Myometrial cell (primary cell): ENCODE measurements at places on chromosomes 2 and 18. TPM values are rescaled to one million over a fixed set of nuclear protein-coding genes. Genes with fewer than 3 reads are reported as not detected.

The GKN1 gene
- not detected in 2 replicates for total RNA-seq

The KIF5C gene
- 0.18 and 0.29 TPM in 2 replicates for total RNA-seq

The REG3G gene
- total RNA-seq, result not detected in 2 replicates

The CENPA gene
- 14.5 and 16.1 TPM in 2 replicates for total RNA-seq

The PROKR1 gene
- not detected in 2 replicates for total RNA-seq

The UGT1A5 gene
- total RNA-seq, result not detected in 2 replicates

The PELI1 gene
- total RNA-seq, result 1.4 and 4.6 TPM in 2 replicates

The PPIL3 gene
- total RNA-seq, result 43.8 and 57.2 TPM in 2 replicates

The CFC1 gene
- not detected in 2 replicates for total RNA-seq

The ABCB11 gene
- not detected in 2 replicates for total RNA-seq

The CYP27A1 gene
- total RNA-seq, result 19.3 and 20.4 TPM in 2 replicates

The NEB gene
- not detected in 2 replicates for total RNA-seq

The POTEJ gene
- total RNA-seq, result not detected in 2 replicates

The CYS1 gene
- total RNA-seq, result 1.2 TPM in 1 of 2 replicates, not detected in the other

The PAIP2B gene
- 0.71 and 0.86 TPM in 2 replicates for total RNA-seq

The ATOH8 gene
- total RNA-seq, result 1.2 and 7.4 TPM in 2 replicates

The CYRIA gene
- 1.4 and 3.0 TPM in 2 replicates for total RNA-seq

The RNF125 gene
- 0.86 and 1.1 TPM in 2 replicates for total RNA-seq

The KCNG2 gene
- total RNA-seq, result 1.2 and 3.0 TPM in 2 replicates

The DSG4 gene
- not detected in 2 replicates for total RNA-seq

The CIB4 gene
- not detected in 2 replicates for total RNA-seq

The CROCC2 gene
- 0.35 TPM in 1 of 2 replicates, not detected in the other for total RNA-seq
